Hair follicle dermal papilla cell (primary cell): ENCODE measurements at places on chromosomes 3 and 15. TPM values are rescaled to one million over a fixed set of nuclear protein-coding genes. Genes with fewer than 3 reads are reported as not detected.

The SMCO1 gene
- total RNA-seq = 0.16 TPM in 1 of 2 replicates, not detected in the other

The GRAMD2A gene
- total RNA-seq = 0.32 and 0.61 TPM in 2 replicates

The EEF1AKMT4 gene
- 4.7 TPM in 2 replicates for total RNA-seq

The NDUFB5 gene
- 59.1 and 70.7 TPM in 2 replicates for total RNA-seq

The FBLN2 gene
- 493 and 624 TPM in 2 replicates for total RNA-seq

The GTPBP8 gene
- total RNA-seq = 26.4 and 36.8 TPM in 2 replicates

The RAD51 gene
- total RNA-seq = 1.1 and 1.8 TPM in 2 replicates

The SPTSSB gene
- not detected in 2 replicates for total RNA-seq

The CD200R1 gene
- 0.16 TPM in 1 of 2 replicates, not detected in the other for total RNA-seq

The PCOLCE2 gene
- 0.97 and 1.3 TPM in 2 replicates for total RNA-seq

The SLC27A2 gene
- 0.16 and 0.24 TPM in 2 replicates for total RNA-seq

The CFAP161 gene
- total RNA-seq = 0.12 and 0.32 TPM in 2 replicates

The COL6A5 gene
- under 0.01 and 0.97 TPM in 2 replicates for total RNA-seq

The OSBPL10 gene
- 10.2 and 16.9 TPM in 2 replicates for total RNA-seq

The DYNLT2B gene
- 3.9 and 5.6 TPM in 2 replicates for total RNA-seq

The NRROS gene
- total RNA-seq = 0.12 and 0.16 TPM in 2 replicates

The SLC38A3 gene
- total RNA-seq = not detected in 2 replicates

The EIF2A gene
- 144 and 153 TPM in 2 replicates for total RNA-seq

The TPRG1 gene
- 0.97 and 1.8 TPM in 2 replicates for total RNA-seq

The SPRED1 gene
- 60.5 and 106 TPM in 2 replicates for total RNA-seq

The GABRG3 gene
- total RNA-seq = under 0.01 TPM in 1 of 2 replicates, not detected in the other

The EFCC1 gene
- total RNA-seq = not detected in 2 replicates

The PCSK6 gene
- 0.65 TPM in 1 of 2 replicates, not detected in the other for total RNA-seq

The OR5K1 gene
- total RNA-seq = not detected in 2 replicates

The POLR2M gene
- total RNA-seq = 117 and 129 TPM in 2 replicates

The DTWD1 gene
- total RNA-seq = 46.1 and 46.5 TPM in 2 replicates

The BMF gene
- total RNA-seq = 6.6 and 9.2 TPM in 2 replicates

The TAMM41 gene
- 8.6 and 11.5 TPM in 2 replicates for total RNA-seq

The RPL15 gene
- 1,301 and 1,877 TPM in 2 replicates for total RNA-seq

The ISLR gene
- 194 and 325 TPM in 2 replicates for total RNA-seq

The AKAP13 gene
- total RNA-seq = 86.5 and 95.9 TPM in 2 replicates

The FETUB gene
- total RNA-seq = not detected in 2 replicates

The ACOX2 gene
- 24.7 and 28.1 TPM in 2 replicates for total RNA-seq

The SEMA3F gene
- total RNA-seq = 3.6 and 4.5 TPM in 2 replicates

The GOLGA6B gene
- not detected in 2 replicates for total RNA-seq

The GPR62 gene
- not detected in 2 replicates for total RNA-seq
